ENCODE measurements at places on chromosomes 12 and 14.
A peak's percentile ranks its signal among the peaks of the same experiment; 100 is the strongest.

DNA sequence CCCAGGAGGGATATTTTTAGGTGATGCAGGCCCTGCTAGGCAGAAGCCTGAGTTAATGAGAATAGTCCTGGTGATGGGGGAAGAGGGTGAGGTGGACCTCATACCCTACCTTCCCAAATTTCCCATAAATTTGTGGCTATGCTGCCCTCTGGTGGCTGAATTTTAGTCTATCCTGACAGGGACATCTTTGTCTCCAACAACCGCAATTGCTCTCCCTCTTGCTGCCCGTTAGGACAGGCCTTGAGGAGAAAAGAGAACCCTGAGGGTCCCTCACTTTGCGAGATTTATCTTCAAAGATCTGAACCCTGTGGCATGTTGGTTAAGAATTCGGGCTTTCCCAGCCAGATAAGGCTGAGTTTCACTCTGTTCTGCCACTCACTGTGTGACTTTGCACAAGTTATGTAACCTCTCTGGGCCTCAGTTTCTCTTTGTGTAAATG is 9.8 kb upstream of the ZNF385A start:
- peak; percentile 62 for DNase-seq

GRCh38 chr12:64500394-64500793 is 48.5 kb downstream of the TBK1 start:
- no peak for DNase-seq

- no peak for DNase-seq
These were observed 6.8 kb downstream of the ZFHX2 start for GRCh38 chr14:23544511-23545447.

GRCh38 chr14:98510392-98510791 is 761.6 kb downstream of the BCL11B start:
- DNase-seq = no peak

DNA sequence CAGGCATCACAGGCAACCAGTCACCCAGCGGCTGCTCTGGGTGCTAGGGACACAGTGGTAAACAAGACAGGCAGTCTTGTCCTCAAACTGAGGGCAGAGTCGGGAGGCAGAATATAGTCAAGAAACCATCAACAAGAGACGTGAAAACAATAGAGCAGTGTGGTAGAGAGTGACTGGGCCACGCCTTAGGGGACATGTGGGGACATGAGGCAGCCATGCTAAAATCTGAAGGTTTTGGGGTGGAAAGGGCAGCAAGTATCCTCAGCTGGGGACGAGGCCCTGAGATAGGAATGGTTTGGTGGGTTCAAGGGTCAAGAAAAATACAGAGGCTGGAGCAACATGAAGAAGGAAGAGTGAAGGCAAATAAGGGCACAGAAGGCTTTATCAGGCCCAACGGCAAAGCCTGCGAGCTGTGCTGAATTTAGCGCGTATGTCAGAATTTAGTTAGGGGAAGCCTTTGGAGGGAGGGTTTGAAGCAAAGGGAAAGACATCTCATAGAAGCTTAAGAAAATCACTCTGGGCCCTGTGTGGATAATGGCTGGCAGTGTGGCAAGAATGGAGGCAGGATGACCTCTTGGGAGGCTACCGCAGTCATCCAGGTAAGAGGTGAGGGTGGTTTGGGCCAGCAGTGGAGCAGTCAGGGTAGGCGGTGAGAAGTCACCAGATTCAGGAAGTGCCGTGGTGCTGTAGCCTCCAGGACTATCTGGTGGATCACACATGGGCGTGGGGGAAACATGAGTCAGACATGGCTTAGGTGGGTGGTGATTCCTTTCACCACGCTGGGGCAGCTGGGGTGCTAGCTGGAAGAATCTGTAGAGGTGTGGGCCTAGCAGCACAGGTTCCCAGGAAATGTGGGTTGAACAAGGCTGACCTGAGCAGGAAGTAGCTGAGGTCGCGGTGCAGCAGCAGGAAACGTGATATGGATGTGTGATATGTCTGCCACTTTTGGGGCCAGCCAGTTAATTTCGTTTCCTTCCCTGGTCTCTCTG is 3.0 kb downstream of the EVL start:
- peak; percentile 76 for DNase-seq

GRCh38 chr12:2751230-2751629 is 43.5 kb upstream of the FKBP4 start:
- DNase-seq = no peak
